Muscle of arm (tissue), 14 donors: ENCODE measurements at places on chromosomes 6 and 20. TPM values are rescaled to one million over a fixed set of nuclear protein-coding genes. Genes with fewer than 3 reads are reported as not detected.

DNA sequence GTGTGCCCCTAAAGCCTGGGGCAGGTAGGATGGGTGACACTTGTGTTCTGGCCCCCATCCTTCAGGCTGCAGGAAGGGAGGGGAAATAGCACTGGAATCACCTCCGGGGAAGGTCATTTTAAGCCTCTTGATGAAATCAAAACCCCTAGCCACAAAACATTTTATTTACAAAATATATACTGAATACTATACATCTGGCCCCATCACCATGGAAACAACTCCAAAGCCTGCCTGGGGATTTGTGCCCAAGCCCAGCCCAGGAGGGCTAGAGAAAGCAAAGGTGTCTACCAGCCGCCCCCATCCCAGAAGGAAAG lies 2.6 kb downstream of the SMIM29 start:
- DNase-seq, result no peak

DNA sequence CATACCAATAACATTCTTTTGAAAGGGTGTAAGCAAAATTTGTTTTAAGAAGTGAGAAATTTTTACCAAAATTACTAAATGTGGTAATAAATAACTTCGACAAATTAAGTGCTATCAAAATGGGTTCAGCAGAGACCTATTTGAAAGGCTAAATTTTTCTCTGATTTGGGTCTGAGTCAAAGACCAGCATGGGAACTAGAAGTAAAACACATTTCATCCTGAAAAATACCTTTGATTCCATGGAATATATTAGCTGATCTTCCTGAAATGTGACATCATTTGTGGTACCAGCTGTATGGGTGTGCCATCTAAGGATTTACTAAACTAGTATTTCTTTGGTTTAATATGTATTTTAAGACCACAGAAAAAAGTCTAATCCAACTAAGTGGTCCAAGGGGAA lies 63.6 kb downstream of the BLOC1S5 start:
- no peak for DNase-seq

GRCh38 chr6:160088784-160089533 lies 32.7 kb upstream of the SLC22A1 start:
- DNase-seq, result peak; percentile 41

- no peak for DNase-seq
These were observed 27.9 kb downstream of the CTNNBL1 start for GRCh38 chr20:37721751-37722150.

DNA sequence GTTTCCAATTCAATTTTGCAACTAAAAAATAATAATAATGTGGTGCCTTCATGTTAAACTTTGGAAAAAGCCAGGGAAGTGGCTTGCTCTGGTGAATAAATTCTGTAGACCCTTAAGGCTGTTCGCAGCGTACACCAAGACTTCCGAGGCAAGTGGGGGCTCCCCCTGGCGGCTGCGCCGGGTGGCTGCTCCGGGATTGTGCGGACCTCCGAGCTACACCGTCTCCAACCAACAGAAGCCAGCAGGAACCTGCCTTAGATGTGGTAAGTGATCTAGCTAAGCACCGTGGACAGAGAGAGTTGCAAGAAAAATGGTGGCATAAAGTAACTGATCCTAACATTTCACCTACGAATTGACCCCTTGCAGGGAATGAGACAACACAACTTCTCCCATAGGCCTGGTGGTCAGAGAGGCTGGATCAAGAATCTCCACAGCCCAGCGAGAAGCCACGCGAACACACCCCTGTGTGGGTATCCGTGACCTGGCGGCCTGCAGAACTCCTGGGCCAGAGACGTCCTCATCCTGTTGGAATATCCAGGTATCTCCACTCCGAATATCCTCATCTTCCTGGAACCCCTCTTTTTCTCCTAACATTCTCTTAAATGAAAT lies 69.6 kb downstream of the TBXT start:
- DNase-seq, result peak; percentile 79

Gene ISM1
- 9.5 TPM for polyA plus RNA-seq

Gene RNF182
- 0.67 TPM for polyA plus RNA-seq

Gene NRSN2
- polyA plus RNA-seq, result 29.2 TPM
